ENCODE measurements at places on chromosomes 5 and 9.

DNA sequence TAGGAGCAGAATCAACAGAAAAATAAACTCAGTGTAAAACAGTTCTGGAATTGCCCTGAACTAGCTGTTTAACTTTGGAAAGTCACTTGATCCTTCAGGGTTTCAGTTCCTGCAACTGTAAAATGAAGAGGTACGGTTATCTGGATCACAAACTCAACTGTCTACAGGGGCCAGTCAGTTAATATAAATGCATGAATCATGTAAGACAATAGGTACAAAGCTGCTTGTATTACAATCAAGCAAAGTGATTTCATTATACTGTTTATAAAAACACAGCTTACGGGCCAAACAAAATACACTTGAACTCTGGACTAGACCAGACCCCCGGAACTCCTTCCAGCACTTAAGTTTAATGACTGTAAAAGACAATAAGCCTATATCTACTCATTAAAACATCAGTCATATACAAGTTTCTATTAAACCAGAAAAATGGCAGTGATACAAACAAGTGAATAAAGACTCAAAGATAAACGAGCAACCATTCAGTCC, 73.0 kb downstream of the MRPS27 start:
- no peak for DNase-seq

- peak; percentile 78 for DNase-seq
These were observed 83.5 kb downstream of the PDE4D start for GRCh38 chr5:59810041-59810440.

GRCh38 chr5:62732677-62733121, 154.1 kb downstream of the LRRC70 start:
- no peak for DNase-seq

- no peak for DNase-seq
These were observed 10.0 kb downstream of the SLIT3 start for GRCh38 chr5:169290895-169291294.

All from left ventricle myocardium superior (tissue), 1 donor.